ENCODE measurements at places on chromosomes 11 and 22.

DNA sequence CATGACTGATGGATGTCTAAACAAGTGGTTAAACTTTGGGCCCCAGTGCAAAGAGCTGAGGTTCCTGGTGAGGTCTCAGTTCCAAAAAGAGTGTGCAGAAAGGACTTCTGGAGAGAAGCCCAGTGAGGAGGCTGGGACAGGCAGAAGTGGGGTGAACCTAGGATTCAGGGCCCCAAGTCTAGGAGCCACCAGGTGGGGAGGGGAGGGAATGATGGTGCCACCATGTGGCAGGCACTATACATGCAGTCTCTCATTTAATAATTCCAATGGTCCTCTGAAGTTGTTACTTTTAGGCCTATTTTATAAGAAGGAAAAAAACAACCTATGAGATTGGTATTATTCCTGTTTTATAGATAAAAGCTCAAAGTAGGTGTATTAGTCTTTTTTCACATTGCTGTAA, 102.0 kb downstream of the INSC start:
- no peak for DNase-seq

DNA sequence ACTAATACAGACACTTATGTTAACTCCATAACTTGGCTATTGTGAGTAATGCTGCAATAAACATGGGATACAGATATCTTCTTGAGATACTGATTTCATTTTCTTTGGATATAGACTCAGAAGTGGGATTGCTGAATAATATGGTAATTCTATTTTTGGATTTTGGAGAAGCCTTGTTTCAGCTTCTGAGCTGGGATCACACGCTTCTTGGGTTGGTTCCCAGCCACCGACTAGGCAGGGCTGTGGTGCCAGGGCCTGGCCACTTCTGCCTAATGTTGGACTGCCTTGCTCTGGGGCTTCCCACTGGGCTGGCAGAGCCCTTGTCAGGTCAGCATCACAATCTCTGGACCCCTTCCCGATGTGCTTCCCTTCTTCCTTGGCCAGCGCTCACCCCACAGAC, 14.0 kb upstream of the MCHR1 start:
- no peak for DNase-seq

GRCh38 chr11:65430406-65431217, 8.0 kb downstream of the NEAT1 start:
- no peak for DNase-seq

GRCh38 chr11:66910016-66910415, 48.2 kb downstream of the PC start:
- DNase-seq, result no peak

- DNase-seq, result no peak
Measured at GRCh38 chr11:106131998-106132397, 54.5 kb downstream of the AASDHPPT start.

DNA sequence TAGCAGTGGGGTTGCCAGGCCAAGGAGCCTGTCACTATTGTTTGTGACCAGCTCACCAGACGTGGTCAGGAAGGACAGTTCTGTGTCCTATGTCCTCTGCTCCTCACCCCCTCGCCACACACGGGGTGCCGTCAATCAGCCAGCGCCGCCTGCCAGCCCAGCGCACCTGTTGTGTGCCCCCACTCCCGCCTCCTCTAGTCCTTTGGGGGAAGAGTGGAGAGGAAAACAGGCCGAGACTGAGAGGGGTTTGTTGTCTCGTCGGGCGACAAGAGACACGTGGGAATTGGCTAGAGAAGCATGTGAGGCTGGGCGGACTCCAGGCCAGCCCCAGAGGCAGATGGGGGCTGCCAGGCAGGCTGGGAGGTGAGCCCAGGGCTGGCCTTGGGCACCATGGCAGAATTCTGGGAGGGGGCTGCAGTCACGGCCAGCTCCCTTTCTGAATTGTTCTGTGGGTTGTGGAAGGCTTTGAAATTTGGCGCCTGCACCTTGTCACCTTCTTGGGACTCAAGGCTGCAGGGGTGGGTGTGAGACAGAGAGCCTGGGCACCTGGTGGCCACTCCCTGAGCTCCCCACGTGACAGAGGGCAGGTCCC, 3.1 kb upstream of the KCNQ1OT1 start:
- DNase-seq, result no peak

Measured in iPS DF 19.7 (cell line).